ENCODE measurements at places on chromosomes 13 and 19.

DNA sequence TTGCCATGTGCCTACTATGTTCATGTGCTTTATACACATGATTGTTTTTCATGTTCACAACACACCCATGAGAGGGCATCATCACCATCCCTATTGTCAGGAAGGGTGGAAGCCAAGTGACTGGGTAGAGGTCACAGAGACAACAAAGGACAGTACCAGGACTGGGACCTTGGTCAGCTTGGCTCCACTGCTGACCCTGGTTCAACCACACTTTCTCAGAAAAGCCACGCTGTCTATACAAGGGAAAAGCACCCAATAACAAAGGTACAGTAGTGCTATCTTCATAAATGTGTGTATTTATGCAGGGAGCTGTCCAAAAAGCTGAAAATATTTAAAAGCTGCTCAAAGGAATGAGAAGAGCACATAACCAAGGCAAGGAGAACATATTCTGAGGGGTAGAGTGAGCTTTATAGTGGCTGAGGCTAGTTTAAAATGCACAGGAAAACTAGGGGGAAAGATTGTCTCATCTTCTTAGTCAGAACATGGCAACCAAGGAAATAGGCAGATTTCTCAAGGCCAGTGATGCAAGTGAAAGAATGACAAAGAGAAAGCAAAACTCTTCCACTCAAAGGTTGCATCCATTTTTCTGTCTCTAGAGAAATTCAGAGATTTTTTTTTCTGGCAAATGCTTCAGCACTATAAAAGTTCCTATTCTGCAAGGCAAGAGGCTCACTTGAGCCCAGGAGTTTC lies 415.0 kb downstream of the FOXO1 start:
- DNase-seq, result no peak

DNA sequence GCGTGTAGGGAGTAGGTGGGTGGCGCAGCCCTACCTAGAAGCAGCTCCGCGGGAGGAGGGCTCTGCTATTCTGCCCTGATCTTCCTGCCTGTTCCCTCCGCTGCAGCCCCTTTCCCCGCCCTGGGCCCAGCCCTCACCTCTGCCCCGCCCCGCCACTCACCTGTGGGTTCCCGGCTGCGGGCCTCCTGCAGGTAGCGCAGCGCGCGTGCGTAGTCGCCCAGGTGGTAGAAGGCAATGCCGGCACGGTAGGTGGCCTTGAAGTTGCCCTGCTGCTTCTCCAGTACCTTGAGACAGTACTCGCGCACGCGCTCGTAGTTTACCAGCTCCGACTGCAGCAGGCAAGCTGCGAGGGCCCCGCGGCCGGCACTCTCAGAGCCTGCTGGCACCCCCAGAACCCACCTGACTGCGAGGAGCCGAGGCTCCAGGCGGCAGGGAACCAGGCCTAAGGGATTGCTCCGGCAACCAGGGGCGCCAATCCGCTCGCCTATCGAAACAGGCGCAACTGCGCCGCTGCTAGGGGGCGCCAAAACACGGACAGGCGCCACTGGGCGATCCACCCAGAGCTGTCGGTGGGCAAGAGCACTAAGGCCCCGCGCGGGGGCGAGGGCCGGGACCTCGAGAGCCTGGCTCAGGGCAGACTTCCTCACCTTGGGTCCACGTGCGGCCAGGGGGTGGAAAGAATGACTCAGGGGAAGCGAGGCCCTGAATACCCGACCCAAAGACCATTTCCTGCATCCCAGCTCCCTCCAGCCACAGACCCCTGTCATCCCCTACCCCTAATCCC lies 965 bp downstream of the TTC9B start:
- no peak for DNase-seq

- DNase-seq, result no peak
Observed at GRCh38 chr19:23407616-23408133, 12.4 kb upstream of the ZNF91 start.

DNA sequence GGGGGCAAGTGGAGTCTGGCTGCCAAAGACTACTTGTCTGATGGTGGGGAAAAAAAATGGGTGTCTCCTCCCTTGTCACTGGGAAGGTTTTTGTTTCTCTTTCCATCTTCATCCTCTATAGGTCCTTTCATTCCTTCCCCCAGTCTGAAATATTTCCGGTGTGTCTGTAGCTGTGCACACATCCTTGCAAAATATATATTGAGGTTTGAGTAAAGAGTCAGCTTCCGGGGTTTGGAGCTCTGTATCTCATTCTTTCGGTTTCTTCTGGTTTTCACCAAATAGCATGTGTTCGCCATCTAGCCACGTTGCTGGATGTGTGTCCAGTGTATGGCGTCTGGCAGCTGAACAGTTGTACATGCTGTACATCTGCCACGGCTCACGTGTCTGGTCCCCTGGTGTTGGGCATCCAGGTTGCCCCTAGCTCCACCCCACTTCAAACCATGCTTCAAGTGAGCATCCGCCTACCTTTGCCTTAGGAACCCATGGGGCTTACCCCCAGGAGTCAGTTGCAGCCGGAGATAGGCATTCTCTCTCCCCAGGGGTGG lies 142.2 kb downstream of the SIPA1L3 start:
- DNase-seq, result peak; percentile 80

DNA sequence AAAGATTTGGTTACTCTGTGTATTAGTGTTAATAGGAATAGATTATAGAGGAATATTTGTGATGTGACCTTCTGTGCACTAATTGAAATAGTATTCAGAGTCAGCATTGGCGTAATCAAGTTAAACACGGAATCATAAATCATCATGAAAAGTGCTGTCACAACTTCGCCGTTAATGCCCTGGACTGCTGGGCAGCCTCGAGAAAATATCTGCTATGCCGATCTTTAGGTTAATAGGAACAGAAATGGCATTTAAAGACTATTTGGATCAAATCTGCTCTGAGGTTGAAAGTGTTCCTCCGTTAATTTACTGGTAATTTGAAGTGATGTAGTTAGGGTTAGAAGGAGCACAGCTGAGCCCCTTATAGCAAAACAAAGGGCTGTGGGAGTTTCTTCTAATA lies 219.0 kb downstream of the MZT1 start:
- no peak for DNase-seq

DNA sequence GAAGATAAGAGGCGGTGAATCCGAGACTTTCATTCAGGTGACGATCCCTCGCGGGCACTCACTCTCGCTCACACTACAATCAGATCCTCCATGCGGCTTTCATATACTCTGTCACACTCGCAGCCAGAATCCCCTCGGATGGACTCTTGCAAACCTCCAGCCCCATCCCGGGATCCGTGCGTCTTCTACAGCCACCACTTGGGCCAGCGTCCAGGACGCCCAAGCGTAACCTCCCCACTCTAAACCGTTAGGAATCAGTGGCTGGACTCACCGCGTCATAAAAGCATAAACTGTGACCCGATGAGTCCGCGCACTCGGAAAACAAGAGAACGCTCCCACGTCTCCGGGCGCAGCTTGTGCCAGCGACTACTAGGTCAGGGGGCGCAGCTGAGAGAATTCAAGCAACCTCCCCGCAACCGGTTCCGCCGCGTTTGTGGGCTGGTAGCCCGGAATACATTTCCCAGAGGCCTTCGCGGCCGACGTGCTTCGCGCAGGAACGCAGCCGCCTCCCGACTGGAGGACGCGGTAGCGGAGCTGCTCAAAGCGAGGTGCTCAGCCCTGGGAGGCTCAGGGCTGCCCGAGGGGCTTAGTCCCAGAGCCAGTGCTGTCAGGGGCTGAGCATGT lies 27.6 kb downstream of the ZNF607 start:
- peak; percentile 12 for DNase-seq

- DNase-seq, result no peak
Observed at GRCh38 chr19:5949792-5950305, 28.1 kb downstream of the RANBP3 start.

DNA sequence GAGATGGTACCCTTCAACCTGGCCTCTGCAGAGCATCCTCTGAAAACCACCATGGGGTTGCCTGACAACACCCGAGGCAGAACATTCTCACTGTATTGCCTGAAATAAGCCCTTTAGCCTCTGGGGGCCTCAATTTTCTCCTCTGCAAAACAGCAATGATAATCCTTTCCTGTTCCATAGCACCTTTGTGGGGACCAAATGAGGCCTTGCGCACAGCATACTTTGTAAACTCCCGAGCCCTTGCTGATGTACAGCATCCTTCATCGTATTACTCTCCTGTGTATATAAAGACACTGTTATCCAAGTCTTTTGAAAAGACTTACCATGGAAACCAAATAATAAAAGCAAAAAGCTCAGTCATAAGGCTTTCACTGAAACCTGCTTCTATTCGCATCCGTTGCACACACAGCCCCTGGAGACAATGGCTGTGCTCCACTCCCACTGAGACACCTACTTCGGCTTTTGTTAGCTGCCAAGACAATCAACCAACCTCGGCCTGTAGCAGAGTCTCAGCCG lies 276.0 kb downstream of the FOXO1 start:
- no peak for DNase-seq

- DNase-seq, result no peak
Observed at GRCh38 chr19:44212866-44213346, 574 bp downstream of the ZNF227 start.

DNA sequence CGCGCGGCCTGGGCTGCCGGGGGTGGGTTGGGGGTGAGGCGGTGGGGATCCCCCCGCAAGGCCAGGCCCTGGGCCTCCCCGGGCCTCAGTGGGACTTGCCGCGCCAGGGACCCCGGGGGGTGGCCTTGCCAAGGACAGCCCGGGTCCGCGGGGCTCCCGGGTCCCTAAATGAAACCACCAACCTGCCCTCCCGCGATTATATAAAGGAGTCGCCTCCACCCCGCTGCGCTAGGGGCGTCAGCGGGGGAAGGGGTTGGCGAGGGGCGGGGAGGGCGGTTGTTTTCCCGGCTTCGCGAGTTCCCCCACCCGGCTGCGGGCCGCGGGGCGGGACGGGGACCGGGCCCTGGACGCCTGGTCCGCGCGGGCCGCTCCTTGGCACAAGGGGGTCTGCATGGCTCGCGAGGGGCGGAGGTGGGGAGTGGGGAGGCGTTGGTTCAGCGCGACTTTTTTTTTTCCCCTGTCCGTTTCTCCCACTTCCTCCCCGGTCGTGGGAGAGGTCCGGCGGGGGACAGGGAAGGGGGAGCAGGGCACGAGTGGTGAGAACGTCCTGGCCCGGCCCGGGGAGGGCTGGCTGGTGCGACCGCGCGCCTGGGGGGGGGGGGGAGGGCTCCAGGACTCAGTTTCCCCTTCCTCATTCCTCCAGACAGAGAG lies 822 bp upstream of the ZBTB7A start:
- no peak for DNase-seq

GRCh38 chr13:60012488-60012887 lies 151.2 kb downstream of the DIAPH3 start:
- no peak for DNase-seq

DNA sequence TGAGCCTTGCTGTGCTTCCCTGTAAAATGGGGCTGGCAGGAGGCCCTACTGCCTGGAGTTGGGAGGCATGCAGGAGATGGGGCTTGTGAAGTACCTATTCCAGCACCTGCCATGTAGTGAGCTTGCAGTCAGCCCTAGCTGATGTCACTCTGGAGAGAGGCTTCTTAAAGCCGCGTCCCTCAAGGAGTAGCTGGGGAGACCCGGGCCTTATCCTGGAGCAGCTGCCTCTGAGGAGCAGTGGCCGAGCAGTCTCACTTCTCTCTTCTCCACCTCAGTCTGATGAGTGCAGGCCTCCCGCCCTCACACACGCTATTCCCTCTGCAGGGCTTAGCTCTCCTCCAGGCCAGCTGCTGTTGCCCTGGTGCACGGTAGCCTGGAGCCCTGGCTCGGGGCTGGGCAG lies 18.0 kb downstream of the CLASRP start:
- no peak for DNase-seq

- DNase-seq, result no peak
Observed at GRCh38 chr13:23505007-23505406, 65.2 kb upstream of the TNFRSF19 start.

DNA sequence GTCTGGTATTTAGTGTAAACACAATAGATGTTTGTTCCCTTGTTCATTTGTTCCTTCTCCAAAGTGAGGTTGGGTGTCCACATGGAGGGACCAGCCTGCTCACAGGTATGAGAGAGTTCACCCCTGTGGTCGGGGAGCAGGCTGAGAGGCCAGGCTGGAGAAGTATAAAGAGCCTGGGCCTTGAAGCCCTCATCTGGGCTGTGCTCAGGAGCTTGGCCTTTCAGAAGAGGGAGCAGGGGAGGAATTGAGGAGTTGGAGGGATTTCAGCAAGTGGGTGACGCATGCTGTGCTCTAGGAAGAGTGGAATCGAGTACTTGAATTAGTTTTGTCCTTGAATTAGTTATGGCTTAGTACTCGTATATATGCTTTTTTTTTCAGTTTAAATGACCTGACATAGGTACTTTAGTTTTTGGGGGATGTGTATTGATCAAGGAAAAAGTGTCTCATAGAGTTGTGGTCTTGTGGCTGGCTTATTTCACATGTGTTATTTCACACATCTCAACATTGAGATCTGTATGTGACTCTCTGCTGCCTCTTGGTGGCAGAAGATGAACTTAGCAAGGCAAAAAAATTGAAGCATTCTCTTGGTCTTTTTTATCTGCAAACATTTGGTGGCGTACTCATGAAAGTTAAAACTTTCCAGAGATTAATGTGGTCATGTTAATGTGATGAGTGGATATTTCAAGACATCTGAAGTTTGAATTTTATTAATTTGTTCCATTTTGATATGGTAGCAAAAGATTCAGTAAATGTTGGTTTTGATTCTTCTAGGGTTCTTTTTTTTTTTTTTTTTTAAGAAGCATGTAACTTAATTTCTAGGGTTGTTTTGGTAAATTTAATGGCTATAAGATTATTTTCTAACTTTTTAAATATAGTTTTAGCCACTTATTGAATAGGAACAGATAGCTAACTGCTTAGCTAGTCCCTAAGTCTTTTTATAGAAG lies 54.3 kb downstream of the SLAIN1 start:
- peak; percentile 32 for DNase-seq

GRCh38 chr13:102295316-102296048 lies 106.4 kb downstream of the FGF14 start:
- DNase-seq, result no peak

DNA sequence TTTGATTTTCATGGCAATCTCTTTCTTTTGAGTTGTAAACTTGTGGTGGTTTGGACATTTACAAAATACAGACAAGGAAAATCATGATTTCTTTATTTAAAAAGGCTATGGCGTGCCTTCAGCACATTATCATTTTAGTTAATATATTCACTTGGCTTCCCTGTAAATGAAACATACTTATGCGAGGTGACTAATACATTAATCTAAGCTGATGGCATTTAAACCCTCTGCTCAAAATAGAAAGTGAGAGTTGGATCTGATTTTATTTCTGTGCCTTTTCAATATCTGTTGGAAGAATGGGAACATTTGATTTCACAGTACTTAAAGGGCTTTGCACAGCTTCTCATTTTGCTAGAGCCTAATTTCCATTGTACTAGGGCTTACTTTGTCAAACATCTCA lies 289.8 kb downstream of the MTUS2 start:
- no peak for DNase-seq

DNA sequence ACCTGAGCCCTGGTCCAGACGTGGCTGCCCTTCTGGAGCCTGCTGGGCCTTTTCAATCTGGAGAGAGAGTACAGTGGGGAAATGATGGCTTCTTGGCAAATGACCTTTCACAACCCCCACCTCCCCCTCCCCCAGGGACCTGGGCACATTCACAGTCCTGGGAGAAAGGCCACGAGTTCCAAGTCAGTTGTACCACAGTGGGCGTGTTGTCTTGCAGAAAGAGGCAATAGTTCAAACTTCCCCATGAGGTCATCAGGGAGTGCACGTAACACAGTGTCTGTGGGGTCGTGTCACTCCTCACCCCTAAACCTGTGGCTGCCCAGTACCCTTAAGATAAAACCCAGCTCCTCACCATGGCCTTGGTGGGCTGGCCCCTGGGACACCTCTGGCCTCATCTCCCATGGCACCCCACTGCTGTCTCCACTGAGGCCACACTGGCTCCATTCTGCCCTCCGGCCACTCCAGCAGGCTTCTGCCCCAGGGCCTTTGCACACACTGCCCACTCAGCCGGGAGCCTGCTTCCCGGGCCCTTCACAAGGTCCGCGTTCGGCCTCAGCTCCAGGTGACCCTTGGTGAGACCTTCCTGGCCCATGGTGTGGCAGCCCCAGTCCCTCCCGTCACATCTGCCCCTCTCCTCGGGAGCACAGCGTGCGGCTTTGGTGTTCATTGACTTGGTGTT lies 13.3 kb downstream of the PLIN4 start:
- peak; percentile 31 for DNase-seq
